Activated T-cell treated with anti-CD3 and anti-CD28 coated beads for 1 hour (primary cell): ENCODE measurements at places on chromosomes 1 and 21.

- DNase-seq = no peak
Measured at GRCh38 chr1:34529935-34530859, 224.7 kb upstream of the GJB5 start.

GRCh38 chr1:10507111-10507879, 32.5 kb downstream of the PEX14 start:
- DNase-seq = peak; percentile 38

- no peak for DNase-seq
Measured at GRCh38 chr1:208528578-208529240, 284.5 kb upstream of the PLXNA2 start.

DNA sequence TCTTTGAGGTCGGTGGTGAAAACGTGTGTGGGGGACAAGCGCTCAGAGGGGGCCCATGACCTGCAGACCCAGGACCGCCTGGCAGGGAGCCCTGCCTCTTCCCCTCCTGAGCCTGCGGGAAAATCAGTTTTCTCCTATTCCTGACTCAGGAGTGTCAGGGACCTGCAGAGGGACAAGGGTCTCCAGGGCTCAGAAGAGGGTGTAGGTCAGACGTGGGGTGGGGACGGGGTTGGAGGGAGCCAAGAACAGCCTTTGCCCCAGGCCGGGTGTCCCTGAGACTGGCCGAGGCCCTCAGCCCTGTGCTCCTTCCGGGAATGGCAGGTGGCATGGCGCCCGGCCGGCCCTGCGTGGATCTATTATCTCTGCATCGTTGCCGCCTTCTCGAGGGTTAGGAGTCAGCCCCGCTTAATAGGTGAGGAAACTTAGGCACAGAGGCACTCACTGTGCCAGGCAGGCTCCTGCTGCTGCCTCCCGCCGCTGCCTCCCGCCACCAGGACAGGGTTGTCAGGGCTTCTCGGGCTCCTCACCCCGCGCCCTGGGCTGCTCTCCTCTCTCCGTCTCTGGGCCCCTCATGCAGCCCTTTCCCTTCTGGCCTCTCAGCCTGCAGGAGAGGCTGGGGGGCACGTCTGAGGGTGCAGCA, 37.5 kb downstream of the AJAP1 start:
- no peak for DNase-seq

DNA sequence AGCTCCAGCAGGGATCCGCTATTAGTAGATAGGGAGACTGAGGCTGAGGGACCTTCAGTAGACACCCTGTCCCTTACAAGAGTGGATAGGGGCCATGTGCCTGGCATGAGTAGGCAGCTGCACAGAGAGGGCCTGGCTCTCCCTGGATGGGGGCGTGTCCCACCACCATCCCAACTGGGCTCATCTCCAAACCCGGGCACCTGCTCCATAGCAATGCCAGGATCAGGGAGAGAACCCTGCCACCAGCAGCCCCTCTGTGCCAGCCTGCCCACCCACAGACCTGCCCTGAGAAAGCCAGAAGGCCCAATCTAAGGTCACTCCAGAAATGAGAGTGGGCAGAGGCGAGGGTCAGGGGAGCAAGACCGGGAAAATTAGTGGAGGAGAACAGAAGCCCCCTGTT, 121.3 kb downstream of the GRIK3 start:
- DNase-seq = no peak

- no peak for DNase-seq
Measured at GRCh38 chr1:147612366-147612765, 58.0 kb downstream of the ACP6 start.

DNA sequence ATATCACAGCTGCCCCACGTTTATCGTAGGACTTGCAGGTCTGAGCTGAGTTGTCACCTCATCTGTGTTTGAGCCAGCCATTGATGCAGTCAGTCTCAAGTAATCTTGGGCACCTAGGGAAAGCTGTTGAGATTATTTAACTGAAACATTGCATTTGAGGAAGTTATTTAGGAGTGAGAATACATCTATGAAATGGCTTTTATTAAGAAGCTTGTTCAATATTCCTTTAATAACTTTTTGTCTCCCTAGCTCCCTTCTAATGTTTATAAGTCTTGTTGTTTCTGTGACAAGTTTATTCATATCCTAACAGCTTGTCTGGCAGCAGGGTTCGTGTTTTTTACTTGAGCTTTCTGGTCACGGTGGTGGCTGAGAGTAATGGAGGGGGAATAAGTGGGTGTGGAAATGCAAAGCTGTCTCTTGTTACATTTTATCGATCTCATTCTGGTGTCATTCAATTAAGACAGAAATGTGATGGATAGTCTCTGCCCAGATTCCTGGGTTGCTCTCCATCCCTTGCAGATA, 555.9 kb downstream of the USP25 start:
- no peak for DNase-seq

GRCh38 chr1:160366731-160367515, at the start of gene NHLH1:
Gene NHLH1, plus strand, starts transcription at chr1:160367071. Its CDS starts 3,661 bp downstream, at chr1:160370732.
- DNase-seq = no peak

- DNase-seq = no peak
Measured at GRCh38 chr1:166089804-166090203, 77.0 kb downstream of the FAM78B start.

GRCh38 chr1:218409946-218410510, 64.9 kb downstream of the TGFB2 start:
- DNase-seq = no peak

DNA sequence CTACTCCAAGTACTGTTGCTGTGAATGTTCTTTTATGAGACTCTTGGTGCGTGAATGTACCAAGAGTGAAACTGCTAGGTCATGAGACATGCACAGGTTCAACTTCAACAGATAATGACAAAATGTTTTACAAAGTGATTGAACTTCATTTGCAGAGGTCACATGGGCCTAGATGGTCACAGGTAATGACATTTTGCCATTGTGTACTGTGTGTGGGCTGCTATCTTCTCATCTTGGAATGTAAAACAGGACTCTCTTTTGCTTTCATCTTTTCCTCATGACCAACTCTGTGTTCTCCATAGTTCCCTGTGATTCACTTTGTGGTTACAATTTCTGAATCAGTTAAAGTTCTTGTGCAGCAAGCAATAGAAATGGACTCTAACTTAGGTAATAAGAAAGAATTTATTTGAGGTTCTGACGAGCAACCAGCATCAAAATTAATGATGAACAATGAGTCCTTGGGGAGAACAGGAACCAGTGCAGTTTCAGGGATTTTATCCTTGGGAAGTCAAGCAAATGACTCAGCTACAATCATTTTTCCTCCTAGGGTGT, 16.2 kb upstream of the TSNAX start:
- no peak for DNase-seq

- DNase-seq = no peak
Measured at GRCh38 chr1:119917304-119918055, 21.2 kb upstream of the ADAM30 start.

- no peak for DNase-seq
Measured at GRCh38 chr1:151368393-151369301, 3.9 kb downstream of the SELENBP1 start.

- no peak for DNase-seq
Measured at GRCh38 chr1:45806129-45806528, 2.7 kb downstream of the MAST2 start.

DNA sequence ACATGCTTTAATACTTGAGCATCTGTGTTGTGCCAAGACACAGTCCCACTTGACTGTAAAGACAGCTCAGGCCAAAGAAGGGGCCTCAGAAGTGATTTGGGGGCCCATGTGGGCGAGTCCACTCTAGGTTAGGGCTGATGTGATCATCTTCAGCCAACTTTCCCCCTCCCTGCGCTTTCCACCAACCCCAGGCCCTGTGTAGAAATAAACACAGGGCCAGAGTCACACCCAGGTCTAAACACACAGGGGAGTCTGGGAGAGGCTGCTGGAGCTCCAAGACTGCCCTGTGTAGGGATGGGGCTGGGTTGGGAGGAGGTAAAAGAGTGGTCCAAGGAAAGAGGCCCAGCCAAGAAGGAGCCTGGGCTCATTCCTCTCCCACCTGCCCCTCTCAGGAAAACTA, 2.5 kb upstream of the WNT2B start:
- DNase-seq = no peak

- DNase-seq = peak; percentile 87
Measured at GRCh38 chr1:37807555-37808368, at the start of the genes C1orf122 and YRDC. Gene C1orf122, plus strand, starts transcription at chr1:37807790. Its CDS starts 615 bp downstream, at chr1:37808405. Gene YRDC, minus strand, starts transcription at chr1:37808208. Its CDS starts 28 bp downstream, at chr1:37808180.

DNA sequence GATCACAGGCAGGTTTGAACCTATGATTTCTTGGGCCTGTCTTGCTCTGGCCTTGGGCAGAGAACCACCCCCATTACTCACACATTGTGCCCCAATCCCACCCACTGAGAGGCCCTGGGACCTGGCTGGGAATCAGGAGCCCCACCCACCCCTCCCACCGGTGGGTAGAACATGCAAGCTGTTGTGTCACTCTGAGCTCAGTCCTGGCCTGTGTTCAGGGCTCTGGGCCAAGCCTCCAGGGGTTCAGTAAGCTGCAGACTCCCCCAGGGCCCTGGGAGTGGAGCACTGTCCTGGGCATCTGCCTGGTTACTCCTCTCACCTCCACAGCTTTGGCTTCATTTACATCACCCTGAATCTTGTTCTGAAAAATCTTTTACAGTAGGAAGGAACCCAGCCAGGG, 270.5 kb downstream of the RRAGC start:
- no peak for DNase-seq

- no peak for DNase-seq
Measured at GRCh38 chr21:25079053-25079452, 528.2 kb downstream of the MRPL39 start.

GRCh38 chr1:100053119-100053518, 79.6 kb downstream of the SASS6 start:
- DNase-seq = no peak
